AG09319 (cell line): ENCODE measurements at places on chromosomes 4 and X.

DNA sequence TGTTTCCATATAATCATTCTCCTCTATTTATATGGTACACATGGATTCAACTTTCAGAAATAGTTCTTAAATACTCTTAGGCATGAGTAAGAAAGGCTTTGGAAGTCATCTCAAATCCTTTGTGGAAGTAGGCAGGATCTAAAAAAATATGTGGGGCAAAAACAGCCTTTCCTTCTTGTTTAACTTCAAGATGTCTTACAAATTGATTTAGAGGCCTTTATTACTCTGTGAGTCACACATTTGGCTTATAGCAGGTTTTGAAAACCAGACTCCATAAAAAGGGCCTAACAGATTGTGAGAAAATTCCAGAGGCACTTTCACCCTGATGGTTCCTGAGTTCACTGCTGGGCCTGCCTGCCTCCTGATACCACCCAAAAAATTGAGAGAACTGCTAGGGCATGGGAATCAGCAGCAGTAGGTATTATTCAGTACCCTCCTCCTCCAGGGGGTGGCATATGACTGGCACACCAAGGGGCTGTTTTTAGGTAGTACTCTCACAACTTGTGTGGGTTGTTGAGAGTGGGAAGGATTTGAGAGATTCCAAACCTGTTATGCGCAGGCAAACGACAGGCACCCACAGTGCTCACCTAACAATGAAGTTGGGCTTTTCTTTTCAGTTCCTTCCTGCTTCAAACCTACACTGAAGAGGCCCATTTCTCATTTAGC is 162.7 kb upstream of the MBNL3 start:
- no peak for DNase-seq

DNA sequence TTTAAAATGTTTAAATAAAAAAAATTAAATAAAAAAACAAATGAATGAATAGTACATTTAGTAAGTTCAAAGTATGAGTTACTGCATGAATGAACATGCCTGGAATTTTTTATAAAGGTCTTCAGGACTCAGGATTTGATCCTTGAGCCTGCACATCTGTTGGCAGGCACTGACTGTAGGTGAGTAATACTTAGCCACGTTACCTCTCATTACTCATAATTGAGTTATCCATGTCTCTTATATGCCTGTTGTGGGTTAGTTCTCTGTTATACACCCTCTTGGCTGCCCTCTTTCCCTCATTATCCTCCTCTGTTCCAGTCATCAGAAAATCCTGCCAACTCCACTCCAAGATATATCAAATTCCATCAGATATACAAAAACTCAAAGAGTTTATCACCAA is 276.0 kb downstream of the FBXW7 start:
- DNase-seq = no peak

GRCh38 chr4:11954093-11954492 is 525.4 kb upstream of the HS3ST1 start:
- no peak for DNase-seq

GRCh38 chr4:26058537-26058936 is 144.5 kb downstream of the SMIM20 start:
- DNase-seq = no peak

GRCh38 chr4:14028862-14029261 is 401.3 kb upstream of the BOD1L1 start:
- no peak for DNase-seq

DNA sequence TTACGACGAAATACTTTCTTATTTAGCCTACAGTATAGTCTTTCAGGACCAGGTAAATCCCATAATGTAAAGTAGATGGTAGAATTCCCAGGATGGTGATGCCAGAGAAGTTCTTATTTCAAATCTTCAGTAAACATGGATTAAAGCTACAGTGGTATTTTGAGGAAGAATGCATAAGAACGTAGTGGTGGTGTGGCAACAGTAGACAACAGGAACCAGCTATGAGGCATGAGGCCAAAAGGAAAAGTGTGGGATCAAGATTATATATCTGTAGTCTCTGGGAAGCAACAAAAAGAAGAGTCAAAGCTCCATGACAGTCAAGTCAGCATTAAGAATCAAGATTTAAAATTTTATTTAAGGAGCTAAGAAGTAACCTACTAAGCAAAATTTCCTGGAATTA is 60.2 kb downstream of the METTL14 start:
- no peak for DNase-seq

DNA sequence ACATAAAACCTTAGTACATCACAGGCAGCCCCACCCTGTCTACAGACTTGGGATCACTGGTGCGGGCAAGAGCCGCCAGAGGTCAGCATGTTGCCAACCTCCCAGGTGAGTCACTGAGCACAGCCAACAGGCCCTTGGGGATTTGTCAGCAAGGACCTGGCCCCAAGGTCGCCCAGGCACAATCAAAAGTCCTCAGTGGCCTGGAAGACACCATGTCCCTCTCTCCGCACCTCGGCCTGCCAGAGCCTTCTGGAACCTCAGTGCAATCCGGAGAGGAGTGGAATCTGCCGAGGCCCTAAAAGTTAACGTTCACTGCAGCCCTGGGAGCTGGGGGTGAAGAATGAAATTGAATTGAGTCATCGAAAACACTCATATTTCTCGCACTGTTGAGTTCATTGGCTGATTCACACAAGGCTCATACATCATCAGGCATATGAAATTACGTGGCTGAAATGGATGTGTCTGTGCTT is 74.3 kb downstream of the WFS1 start:
- DNase-seq = no peak

GRCh38 chr4:26991057-26991456 is 130.4 kb downstream of the STIM2 start:
- DNase-seq = no peak

GRCh38 chr4:138595171-138595570 is 353.0 kb upstream of the SLC7A11 start:
- no peak for DNase-seq

- no peak for DNase-seq
These were observed 71.3 kb upstream of the CAMK2D start for GRCh38 chr4:113832803-113833202.

- DNase-seq = no peak
These were observed 220.8 kb downstream of the SHROOM3 start for GRCh38 chr4:76655566-76656479.

DNA sequence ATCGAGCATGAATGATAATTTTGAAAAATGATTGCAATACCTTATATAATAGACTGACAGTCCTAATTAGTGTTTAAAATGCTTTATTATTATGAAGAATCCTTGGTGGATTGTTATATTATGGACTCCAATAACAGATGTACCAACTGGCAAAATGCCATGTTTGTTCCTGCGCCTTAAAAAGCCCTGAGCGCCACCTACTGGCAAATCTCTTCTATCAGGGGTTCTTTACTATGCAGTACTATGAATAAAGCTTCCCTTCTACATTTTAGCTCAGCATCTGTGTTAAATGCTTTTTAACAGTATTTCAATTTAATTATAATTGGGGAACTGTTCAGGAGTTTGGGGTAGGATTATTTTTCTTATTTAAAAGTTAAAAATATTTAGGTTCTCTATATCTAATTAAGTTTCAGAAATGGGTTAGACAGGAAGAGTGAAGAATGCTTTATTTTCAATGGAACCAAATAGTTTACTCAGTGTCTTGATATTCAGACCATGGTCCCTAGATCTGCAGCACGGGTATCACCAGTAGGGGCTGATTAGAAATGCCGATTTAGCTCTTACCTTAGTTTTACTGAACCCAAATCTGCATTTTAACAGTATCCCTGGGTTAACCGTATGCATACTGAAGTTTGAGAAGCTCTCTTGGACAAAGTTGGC is 20.0 kb downstream of the CFAP97 start:
- peak; percentile 82 for DNase-seq

- no peak for DNase-seq
These were observed 117.8 kb upstream of the SPRY1 start for GRCh38 chr4:123278755-123279154.

DNA sequence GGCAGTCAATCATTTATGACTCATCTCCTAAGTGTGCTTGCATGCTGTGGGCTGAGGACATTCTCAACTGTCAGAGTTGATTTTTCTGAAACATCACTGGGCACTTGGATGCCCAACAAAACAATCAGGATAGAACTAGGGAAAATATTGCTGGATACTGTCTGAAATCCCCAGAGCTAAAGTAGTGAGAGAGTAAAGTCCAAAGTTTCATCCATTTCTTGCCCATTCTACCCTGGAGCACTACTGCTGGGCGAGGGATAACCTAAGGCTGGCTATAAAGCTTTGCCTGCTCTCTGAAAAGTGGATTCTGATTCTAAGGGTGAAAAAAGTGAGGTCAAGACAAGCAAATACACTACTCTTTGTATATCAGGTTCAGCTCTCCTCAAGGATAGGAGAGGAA is 279.6 kb upstream of the EDA2R start:
- no peak for DNase-seq

GRCh38 chr4:99633772-99634171 is 23.9 kb downstream of the C4orf54 start:
- DNase-seq = no peak

- no peak for DNase-seq
These were observed 107.2 kb downstream of the ATP11C start for GRCh38 chrX:139825618-139826017.

- no peak for DNase-seq
These were observed 136.4 kb downstream of the MAPK10 start for GRCh38 chr4:86223472-86223871.

DNA sequence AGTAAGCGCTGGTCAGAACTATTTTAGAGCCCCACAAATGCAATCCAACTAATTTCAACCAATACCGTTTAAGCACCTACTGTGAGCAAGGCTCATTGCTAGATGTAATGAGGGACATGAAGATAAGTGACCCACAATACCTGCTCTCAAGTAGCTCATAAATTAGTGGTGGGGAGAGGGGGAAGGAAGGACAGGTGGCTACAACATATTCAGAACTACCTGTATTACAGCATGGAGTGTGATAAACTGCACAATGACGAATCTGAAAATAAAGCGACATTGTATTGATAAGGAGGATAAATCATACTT is 311.6 kb upstream of the DIAPH2 start:
- DNase-seq = no peak

DNA sequence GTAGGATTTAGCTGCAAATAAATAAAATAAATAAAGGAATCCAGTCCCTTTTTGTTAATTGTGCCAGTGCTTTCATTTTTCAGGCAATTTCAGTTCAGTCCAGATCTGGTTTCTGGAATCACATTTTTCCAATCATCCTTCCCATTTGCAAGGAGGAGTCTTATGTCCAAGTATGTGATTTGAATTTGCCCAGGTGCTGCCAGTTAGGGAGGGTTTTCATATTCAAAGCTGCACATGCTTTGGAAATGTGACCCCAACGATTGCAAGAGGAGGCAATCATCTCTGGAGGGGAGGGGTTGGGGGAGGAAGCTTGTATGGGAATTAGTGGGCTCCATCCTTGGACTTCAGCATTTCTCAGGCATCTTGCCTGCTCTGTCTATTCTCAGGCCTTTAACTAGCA is 4.4 kb downstream of the PLAC1 start:
- peak; percentile 65 for DNase-seq
